ENCODE measurements at places on chromosomes 5 and 9. TPM values are rescaled to one million over a fixed set of nuclear protein-coding genes. Genes with fewer than 3 reads are reported as not detected.
A peak's percentile ranks its signal among the peaks of the same experiment; 100 is the strongest.

CDH6 gene
- total RNA-seq = 0.88 TPM

OR1J2 gene
- not detected for total RNA-seq

ENHO gene
- total RNA-seq = 1.8 TPM

C6 gene
- 2.8 TPM for total RNA-seq

DOCK2 gene
- 13.8 TPM for total RNA-seq

SAXO1 gene
- total RNA-seq = not detected

ABHD17B gene
- 38.9 TPM for total RNA-seq

TRPM6 gene
- 22.4 TPM for total RNA-seq

PLPP7 gene
- 1.3 TPM for total RNA-seq

CATSPER3 gene
- not detected for total RNA-seq

ENTPD8 gene
- total RNA-seq = 127 TPM

EIF4E1B gene
- total RNA-seq = not detected

DNA sequence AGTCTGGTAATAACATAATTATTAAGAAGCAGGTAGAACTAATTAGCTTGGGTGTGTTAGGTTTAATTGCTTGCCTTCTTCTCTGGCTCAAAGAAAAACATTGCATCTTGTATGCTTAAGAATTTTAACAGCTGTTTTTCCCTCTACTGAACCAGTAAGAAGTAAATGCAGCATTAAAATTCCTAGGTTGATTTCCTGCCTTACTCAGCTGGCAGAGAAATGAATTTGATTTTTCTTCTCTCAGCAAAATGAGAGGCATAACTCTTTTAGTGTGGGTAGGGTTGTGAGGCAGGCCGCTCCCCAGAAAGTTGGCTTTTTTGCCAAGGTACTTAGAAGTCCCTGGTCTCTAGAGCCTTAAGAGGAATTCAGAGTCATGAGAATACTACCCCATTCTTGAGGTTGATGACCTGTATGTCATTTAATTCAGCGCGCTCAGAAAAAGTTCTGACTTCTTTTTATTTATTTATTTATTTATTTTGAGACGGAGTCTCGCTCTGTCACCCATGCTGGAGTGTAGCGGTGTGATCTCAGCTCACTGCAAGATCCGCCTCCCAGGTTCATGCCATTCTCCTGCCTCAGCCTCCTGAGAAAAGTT is 302.6 kb downstream of the ARHGEF28 start:
- no peak overlapping the region for H3K27ac ChIP-seq
- no peak for DNase-seq
- H3K4me1 ChIP-seq = no peaks in the 10 kb centered on the region
- no peaks in the 10 kb centered on the region for H3K27me3 ChIP-seq

GRCh38 chr5:96734871-96735325 is 72.7 kb downstream of the CAST start:
- H3K27me3 ChIP-seq = no peaks in the 10 kb centered on the region
- H3K36me3 ChIP-seq = no peaks in the 10 kb centered on the region
- H3K4me1 ChIP-seq = no peaks in the 10 kb centered on the region
- DNase-seq = no peak
- H3K4me3 ChIP-seq = no peak overlapping the region

- DNase-seq = no peak
- H3K4me1 ChIP-seq = no peaks in the 10 kb centered on the region
- no peaks in the 10 kb centered on the region for H3K27me3 ChIP-seq
- no peaks in the 10 kb centered on the region for H3K36me3 ChIP-seq
- no peak overlapping the region for H3K27ac ChIP-seq
- H3K4me3 ChIP-seq = no peak overlapping the region
Measured at GRCh38 chr9:15086778-15087324, 176.6 kb upstream of the FREM1 start.

- no peaks in the 10 kb centered on the region for H3K27me3 ChIP-seq
- no peak overlapping the region for H3K27ac ChIP-seq
- peaks cover 7% of the 10 kb centered on the region for H3K4me1 ChIP-seq
- H3K4me3 ChIP-seq = no peak overlapping the region
Measured at GRCh38 chr9:136631038-136632000, 31.4 kb upstream of the EGFL7 start.

GRCh38 chr5:174187481-174187880 is 142.0 kb downstream of the NSG2 start:
- DNase-seq = no peak
- no peaks in the 10 kb centered on the region for H3K4me1 ChIP-seq
- no peaks in the 10 kb centered on the region for H3K36me3 ChIP-seq
- no peak overlapping the region for H3K27ac ChIP-seq
- H3K4me3 ChIP-seq = no peak overlapping the region

- H3K27me3 ChIP-seq = no peaks in the 10 kb centered on the region
- DNase-seq = no peak
- H3K4me3 ChIP-seq = no peak overlapping the region
- H3K36me3 ChIP-seq = no peaks in the 10 kb centered on the region
- no peak overlapping the region for H3K27ac ChIP-seq
- H3K4me1 ChIP-seq = no peaks in the 10 kb centered on the region
Measured at GRCh38 chr5:113397046-113397445, 37.7 kb downstream of the TSSK1B start.

- H3K4me3 ChIP-seq = peak overlapping the region; percentile 21
- no peaks in the 10 kb centered on the region for H3K27me3 ChIP-seq
- no peaks in the 10 kb centered on the region for H3K4me1 ChIP-seq
- H3K27ac ChIP-seq = peak overlapping the region; percentile 51
Measured at GRCh38 chr5:129460936-129461710, 1.0 kb downstream of the ADAMTS19 start.

GRCh38 chr9:6226696-6227095 is 11.1 kb downstream of the IL33 start:
- H3K4me3 ChIP-seq = no peak overlapping the region
- no peaks in the 10 kb centered on the region for H3K4me1 ChIP-seq
- H3K27me3 ChIP-seq = no peaks in the 10 kb centered on the region
- no peaks in the 10 kb centered on the region for H3K36me3 ChIP-seq
- no peak for DNase-seq
- H3K27ac ChIP-seq = no peak overlapping the region

DNA sequence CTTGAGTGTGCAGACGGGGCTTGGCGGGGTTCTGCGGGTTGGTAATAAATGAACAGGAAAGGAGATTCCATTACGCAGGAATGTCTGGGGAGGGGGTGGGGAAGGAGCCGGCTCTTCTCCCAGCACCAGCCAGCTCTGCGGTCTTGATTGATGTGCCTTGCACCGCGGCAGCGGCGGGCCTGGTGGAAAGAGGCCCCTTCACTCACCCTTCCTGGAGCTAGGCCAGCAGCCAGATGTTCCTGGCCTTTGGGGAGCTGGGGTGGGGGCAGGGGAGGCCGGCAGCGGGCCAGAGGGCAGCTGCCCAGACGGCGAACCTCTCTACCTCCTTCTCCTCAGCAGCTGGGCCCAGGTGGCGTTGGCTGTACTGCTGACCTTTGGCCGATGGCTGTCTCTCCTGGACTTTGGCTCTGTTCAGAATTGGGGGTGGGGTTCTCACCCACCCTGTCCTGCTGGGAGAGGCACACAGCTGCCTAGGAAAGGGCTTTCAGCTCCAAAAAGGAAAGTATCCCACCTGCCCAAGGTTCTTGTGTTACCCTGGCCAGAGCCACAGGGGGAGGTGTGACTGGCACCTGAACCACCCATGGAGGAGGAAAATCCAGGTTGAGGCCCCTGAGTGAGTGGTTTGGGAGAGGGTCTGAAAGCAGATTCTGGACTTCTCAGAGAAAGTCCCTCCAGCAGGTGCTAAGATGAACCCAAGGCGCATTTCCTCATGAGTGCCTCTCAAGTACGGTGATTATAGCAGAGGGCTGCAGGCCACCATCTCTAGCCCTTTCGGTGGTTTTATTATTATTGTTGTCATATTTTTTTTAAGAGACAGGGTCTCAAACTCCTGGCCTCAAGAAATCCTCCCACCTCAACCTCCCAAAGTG is 58.0 kb upstream of the SYNPO start:
- no peaks in the 10 kb centered on the region for H3K36me3 ChIP-seq
- no peaks in the 10 kb centered on the region for H3K27me3 ChIP-seq
- H3K4me3 ChIP-seq = no peak overlapping the region
- no peaks in the 10 kb centered on the region for H3K4me1 ChIP-seq

- peak overlapping the region; percentile 75 for H3K4me3 ChIP-seq
- no peak overlapping the region for H3K27ac ChIP-seq
- H3K4me1 ChIP-seq = peaks cover 57% of the 10 kb centered on the region
- H3K36me3 ChIP-seq = no peaks in the 10 kb centered on the region
- H3K27me3 ChIP-seq = no peaks in the 10 kb centered on the region
Measured at GRCh38 chr5:40688127-40688761, 8.5 kb downstream of the PTGER4 start.

- H3K27ac ChIP-seq = no peak overlapping the region
- DNase-seq = no peak
- H3K4me1 ChIP-seq = no peaks in the 10 kb centered on the region
- H3K4me3 ChIP-seq = no peak overlapping the region
Measured at GRCh38 chr9:22898591-22898990, 452.0 kb downstream of the DMRTA1 start.

DNA sequence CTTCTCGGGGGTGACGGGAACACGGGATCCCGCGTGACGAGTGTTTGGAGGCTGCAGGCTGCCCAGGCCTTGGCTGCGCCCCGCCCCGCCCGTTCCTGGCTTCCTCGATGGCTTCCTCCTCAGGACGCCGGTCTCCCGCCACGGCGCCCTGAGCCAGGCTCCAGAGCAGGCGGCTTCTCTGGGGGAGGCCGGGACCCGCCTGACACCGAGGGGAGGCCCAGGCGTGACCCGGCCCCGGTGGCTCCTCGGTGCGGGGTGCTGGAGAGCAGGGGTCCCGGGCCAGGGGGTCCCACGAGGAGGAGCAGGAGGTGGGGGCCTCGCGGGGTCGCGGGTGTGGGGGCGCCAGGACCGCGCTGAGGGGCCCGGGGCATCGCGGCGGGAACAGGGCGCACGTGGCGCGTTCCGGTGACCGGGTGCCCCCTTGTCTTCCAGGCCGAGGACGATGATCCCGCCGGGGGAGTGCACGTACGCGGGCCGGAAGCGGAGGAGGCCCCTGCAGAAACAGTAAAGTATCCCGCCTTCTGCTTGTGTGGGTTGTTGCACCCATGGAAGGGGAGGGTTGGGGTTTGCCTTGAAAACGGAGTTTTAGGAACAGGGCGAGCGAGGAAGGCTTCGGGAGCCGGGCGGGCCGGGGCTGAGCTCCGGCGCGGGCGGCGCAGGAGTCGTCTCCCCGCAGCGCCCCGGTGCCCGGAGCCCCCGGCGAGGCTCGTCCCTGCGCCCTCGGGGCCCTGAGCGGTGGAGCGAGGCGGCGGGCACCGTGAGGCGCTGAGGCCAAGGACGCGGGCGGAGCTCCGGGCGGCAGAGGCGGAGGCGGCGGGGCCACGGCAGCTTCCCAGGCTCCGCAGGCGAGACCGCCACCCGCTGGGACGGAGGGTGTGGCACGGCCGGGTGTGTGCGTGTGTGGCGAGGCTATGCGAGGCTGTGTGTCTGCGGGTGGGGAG is 22.2 kb downstream of the AHRR start:
- no peak for DNase-seq
- peak overlapping the region; percentile 54 for H3K4me3 ChIP-seq
- no peaks in the 10 kb centered on the region for H3K36me3 ChIP-seq
- no peaks in the 10 kb centered on the region for H3K27me3 ChIP-seq
- H3K4me1 ChIP-seq = no peaks in the 10 kb centered on the region

DNA sequence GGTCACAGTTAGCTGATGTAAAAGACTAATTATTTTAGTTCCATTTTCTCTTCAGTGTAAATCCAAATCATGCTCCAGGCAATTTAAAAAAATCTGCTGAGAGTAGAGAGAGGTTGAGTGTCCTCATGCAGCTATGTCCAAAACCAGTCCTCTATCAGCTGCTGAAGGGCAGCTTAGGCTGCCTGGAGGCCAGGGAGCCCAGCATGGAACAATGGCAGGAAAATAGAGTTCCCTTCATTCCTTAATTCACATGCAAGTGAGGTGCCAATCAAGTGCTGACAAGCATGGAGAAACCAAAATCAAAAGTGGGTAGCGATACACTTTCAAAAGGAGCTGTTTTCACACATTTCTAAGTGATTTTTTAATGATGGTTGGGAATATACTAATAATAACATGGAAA is 78.3 kb upstream of the POU5F2 start:
- no peak overlapping the region for H3K27ac ChIP-seq
- no peaks in the 10 kb centered on the region for H3K4me1 ChIP-seq
- H3K27me3 ChIP-seq = no peaks in the 10 kb centered on the region
- H3K36me3 ChIP-seq = no peaks in the 10 kb centered on the region

DNA sequence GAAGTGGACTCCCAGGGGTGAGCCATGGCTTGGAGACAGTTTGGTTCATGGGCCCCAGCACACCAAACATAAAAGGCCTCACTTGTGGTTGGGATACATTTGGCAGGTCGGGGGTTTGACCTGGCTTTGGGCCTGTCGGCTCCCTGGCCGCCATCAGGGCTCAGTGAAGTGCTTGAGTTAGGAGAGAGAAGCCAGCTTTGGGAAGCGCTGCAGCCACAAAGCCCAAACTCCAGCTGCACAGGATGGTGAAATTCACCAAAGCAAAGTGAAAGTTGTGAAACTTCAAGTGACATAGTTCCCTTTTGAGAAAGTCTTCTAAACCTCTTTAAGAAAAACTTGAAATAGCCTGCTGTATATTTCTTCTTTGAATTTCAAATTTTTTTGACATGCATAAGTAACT is 27.5 kb downstream of the SLC46A2 start:
- no peaks in the 10 kb centered on the region for H3K36me3 ChIP-seq
- no peaks in the 10 kb centered on the region for H3K27me3 ChIP-seq
- H3K27ac ChIP-seq = peak overlapping the region; percentile 46
- no peak for DNase-seq

- DNase-seq = no peak
- H3K4me3 ChIP-seq = no peak overlapping the region
- H3K4me1 ChIP-seq = no peaks in the 10 kb centered on the region
Measured at GRCh38 chr5:140297283-140297682, 5.6 kb downstream of the PFDN1 start.

GRCh38 chr5:59792983-59793585 is 100.4 kb downstream of the PDE4D start:
- no peak overlapping the region for H3K4me3 ChIP-seq
- H3K36me3 ChIP-seq = no peaks in the 10 kb centered on the region
- no peak overlapping the region for H3K27ac ChIP-seq
- no peaks in the 10 kb centered on the region for H3K4me1 ChIP-seq
- peak; percentile 65 for DNase-seq

GRCh38 chr5:137466889-137467288 is 32.2 kb downstream of the SPOCK1 start:
- H3K27ac ChIP-seq = no peak overlapping the region
- DNase-seq = no peak
- no peaks in the 10 kb centered on the region for H3K27me3 ChIP-seq
- H3K36me3 ChIP-seq = no peaks in the 10 kb centered on the region

- H3K36me3 ChIP-seq = no peaks in the 10 kb centered on the region
- no peak for DNase-seq
- H3K27ac ChIP-seq = no peak overlapping the region
- H3K27me3 ChIP-seq = no peaks in the 10 kb centered on the region
- H3K4me1 ChIP-seq = no peaks in the 10 kb centered on the region
- H3K4me3 ChIP-seq = no peak overlapping the region
Measured at GRCh38 chr5:118556792-118557191, 431.6 kb downstream of the DTWD2 start.

- no peak overlapping the region for H3K4me3 ChIP-seq
- DNase-seq = no peak
- no peak overlapping the region for H3K27ac ChIP-seq
- no peaks in the 10 kb centered on the region for H3K4me1 ChIP-seq
- no peaks in the 10 kb centered on the region for H3K27me3 ChIP-seq
Measured at GRCh38 chr5:178350361-178351220, 118.0 kb upstream of the PHYKPL start.

- H3K4me3 ChIP-seq = no peak overlapping the region
- DNase-seq = no peak
- H3K27ac ChIP-seq = no peak overlapping the region
- no peaks in the 10 kb centered on the region for H3K4me1 ChIP-seq
- H3K27me3 ChIP-seq = no peaks in the 10 kb centered on the region
- H3K36me3 ChIP-seq = no peaks in the 10 kb centered on the region
Measured at GRCh38 chr9:31028137-31028536, 1356.3 kb upstream of the ACO1 start.

Measured in Peyer's patch (tissue), 4 donors.